Right ventricle myocardium inferior (tissue), 1 donor: ENCODE measurements at places on chromosomes 11 and 22. TPM values are rescaled to one million over a fixed set of nuclear protein-coding genes. Genes with fewer than 3 reads are reported as not detected.

The HORMAD2 gene
- not detected for total RNA-seq

The AIP gene
- total RNA-seq, result 57.4 TPM

The MUC5B gene
- not detected for total RNA-seq

The IFITM1 gene
- 125 TPM for total RNA-seq

The LRRC10B gene
- 0.60 TPM for total RNA-seq

The CNTF gene
- total RNA-seq, result 0.70 TPM

The ZNF215 gene
- total RNA-seq, result 0.60 TPM

The HTR3B gene
- total RNA-seq, result not detected

The KDM4D gene
- 0.54 TPM for total RNA-seq

The TSG101 gene
- 62.6 TPM for total RNA-seq

The CD6 gene
- 0.22 TPM for total RNA-seq

DNA sequence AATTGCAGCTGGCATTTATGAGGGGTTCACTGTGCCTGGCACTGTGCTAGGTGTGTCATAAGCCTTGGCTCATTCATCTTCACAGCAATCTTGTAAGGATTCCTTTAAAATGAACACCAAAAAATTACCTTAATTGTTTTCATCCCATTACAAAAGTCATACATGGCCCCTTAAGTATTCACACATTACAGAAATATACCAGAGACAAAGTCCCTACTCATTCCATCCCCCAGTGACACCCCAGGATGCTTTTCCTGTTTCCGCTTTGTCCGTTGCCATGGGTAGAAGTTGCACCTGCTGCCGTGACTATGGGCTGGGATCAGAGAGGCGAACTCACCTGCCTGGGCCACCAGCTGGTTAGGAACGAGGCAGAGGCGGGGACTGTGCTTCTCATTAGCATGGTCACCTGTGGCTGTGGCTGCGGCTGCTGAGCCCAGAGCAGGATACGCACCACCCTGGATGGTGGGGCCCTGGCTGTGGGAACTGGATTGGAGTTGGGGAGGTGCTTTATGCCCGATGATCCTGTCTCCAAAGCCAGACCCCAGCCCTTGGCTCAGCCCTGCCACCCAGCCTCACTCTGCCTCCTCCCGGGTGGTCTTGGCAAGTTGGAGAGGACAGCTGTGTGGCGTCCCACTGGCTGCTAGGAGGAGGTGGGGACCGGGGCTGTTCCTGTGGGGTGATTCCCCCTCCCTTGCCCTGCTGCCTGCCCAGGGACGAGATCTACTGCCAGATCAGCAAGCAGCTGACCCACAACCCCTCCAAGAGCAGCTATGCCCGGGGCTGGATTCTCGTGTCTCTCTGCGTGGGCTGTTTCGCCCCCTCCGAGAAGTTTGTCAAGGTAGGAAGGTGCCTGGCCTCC, 60.8 kb downstream of the MYO7A start:
- peak; percentile 63 for DNase-seq

DNA sequence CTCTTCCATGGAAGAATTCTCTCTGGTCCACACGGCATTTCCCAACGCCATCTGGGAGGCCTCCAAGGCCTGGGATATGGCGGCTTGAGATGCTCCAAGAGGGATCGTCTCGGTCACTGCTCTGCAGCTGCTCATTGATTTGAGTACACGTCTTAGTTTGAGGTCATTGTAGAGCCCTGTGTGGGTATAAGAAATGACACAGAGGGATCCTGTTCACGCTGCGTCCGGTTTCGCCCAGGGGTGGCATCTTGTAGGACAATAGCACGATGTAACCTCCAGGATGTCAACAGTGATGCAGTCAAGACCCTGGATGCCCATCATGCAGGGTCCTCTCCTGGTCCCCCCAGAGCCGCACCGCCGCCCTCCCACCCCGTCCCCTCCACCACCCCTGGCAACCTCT, 564.6 kb downstream of the BRD1 start:
- DNase-seq, result no peak

DNA sequence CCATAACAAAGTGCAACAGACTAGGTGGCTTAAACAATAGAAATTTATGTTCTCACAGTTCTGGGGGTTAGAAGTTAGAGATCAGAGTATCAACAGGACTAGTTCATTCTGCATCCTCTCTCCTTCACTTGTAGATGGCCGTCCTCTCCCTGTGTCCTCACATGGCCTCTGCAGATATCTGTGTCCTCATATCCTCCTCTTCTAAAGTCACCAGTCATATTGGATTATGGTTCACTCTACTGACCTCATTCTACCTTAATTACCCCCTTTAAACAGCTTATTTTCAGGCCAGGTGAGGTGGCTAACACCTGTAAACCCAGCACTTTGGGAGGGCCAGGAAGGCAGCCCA, 135.1 kb downstream of the RAB38 start:
- DNase-seq, result no peak

DNA sequence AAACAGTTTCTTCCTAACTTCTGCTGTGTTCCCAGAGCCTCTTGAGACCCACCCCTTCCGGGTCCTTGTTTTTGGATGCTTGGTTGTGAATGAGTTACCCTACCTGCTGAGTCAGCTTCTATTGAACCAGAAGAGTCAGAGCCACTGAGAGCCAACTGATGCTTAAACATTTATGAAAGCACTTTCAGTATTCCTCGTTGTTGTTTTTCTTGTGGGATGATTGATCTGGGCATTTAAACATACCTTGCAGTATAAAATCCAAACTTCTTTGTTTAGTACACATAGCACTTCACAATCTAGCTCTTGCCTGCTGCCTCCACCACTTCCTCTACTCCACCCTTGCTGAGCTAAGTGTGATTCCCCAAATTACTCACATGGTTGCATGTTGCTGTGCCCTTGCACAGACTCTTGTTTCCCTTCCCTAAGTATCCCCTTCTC, 5.5 kb downstream of the PRSS23 start:
- no peak for DNase-seq

DNA sequence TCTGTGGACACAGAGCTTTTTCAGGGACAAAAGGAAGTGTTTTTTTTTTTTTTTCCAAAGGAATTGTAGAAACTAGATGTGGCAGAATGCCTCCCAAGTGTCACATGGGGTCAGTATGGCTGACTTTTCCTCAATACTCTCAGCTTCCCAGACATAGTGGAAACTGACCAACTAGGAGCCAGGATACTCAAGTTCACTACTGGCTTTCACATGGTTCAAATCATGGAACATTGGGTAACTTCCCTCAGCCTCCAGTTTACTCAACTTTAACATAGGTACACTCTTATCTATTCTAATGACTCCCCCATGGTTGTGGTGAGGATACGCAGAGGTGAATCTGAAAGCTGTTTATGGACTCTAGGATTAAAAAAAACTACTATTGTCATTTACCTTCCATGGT, 1.4 kb downstream of the SLC5A1 start:
- no peak for DNase-seq

GRCh38 chr11:69301455-69302401, 7.8 kb downstream of the MYEOV start:
- peak; percentile 51 for DNase-seq

- DNase-seq, result no peak
Measured at GRCh38 chr11:32231909-32232493, 141.1 kb downstream of the RCN1 start.

- DNase-seq, result no peak
Measured at GRCh38 chr11:119121811-119122124, 388 bp downstream of the HINFP start.

- no peak for DNase-seq
Measured at GRCh38 chr11:131811383-131811782, 441.0 kb downstream of the NTM start.

DNA sequence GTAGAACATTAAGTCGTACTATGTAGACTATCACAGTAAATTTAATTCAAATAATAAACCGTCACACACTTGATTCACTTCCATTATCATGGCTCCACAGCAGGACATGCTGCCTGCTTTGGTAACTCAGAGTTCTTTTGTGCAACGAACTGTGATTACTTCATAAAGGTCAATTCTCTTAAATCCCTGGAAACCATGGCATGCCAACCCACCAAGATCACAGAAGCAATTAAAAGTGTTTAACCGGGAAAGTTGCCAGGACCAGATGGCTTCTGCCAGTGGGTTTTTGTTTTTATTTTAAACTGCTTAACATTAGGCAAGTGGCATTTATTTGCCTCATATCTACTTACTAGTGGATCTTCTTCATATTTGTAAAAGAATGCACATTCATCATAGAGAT, 1162.1 kb downstream of the DLG2 start:
- DNase-seq, result no peak

- no peak for DNase-seq
Measured at GRCh38 chr11:70804139-70804837, 406.0 kb downstream of the CTTN start.

- no peak for DNase-seq
Measured at GRCh38 chr11:3775736-3776406, 21.5 kb downstream of the NUP98 start.

DNA sequence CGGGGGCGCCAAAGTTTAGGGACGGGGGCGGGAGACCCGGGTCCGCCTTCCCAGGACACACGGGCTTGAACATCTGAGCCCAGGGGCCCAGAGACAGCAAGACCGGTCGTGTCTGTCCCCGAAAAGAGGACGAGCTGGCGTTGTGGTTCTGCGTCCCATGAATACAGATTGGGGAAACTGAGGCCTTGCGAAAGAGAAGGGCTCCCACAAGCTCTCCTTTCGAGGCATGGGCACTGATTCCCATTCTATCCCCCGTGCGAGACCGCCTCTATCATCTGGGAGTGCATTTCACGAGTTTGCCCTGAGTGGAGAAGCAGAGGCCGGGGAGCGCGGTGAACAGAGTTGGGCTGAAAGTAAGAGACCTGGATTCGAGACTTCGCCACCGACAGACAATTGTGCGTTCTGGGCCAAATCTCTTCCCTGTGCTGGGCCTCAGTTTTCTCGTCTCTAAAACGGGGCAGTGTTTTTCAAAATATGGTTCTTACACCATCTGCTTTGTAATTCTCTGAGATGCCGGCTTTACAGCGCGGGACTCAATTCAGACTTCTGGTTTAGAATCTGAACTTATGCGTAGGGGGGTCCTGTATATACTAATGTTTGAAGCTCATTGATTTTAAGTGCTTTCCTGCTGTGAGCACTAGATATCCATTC, 471 bp downstream of the RNF185 start:
- no peak for DNase-seq

GRCh38 chr11:120170741-120171261, 32.9 kb upstream of the TRIM29 start:
- DNase-seq, result no peak

DNA sequence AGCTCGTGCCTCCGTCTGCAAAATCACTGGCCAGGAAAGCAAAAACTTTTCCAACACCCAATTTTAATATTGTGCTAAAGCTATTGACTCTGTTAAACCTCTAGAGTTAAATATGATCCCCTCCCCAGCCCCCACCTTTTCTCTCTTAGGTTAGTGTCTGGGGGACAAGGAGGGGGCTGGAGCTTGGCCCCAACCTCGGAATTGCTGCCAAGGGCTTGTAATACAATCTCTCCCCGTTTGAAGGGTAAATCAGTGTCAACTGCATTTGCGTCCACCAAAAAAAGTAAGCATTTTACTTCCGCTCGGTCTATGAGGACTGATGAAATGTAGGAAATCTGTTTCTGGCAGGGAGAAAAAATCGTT, at the start of gene GAS2:
Gene GAS2, plus strand, starts transcription at position 287 of the 363 bp plus-strand sequence. CDS start 8,259 bp downstream, outside the sequence.
- no peak for DNase-seq

DNA sequence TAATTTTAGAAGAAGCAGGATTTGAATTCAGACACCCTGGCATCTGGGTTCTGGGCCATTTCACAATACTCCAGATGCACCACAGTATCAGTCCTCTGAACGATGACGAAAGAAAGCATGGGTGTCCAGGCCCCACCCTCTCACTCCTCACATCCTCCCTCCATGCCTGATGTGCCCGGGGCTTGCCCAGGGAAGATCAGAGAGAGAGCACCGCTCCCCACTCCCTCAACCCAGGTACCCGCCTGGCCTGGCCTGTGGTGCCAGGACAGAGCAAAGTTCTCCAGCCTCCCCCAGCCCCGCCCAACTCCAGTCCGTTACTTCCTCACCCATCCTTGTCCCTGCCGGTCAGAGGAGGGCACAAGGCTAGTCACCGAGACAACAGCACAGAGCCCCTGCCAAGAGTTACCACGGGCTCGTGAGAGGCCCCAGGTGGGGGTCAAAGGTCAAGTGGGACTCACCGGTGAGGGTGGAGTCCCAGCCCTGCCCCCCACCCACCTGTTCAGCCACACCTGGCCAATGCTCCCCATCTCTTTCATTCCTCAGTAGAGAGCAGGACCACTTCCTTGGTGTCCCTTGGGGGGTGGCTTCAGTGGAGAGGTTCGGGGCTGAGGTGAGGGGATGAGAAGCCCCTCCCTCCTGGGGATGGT, 8.1 kb downstream of the BCL9L start:
- DNase-seq, result peak; percentile 79

- DNase-seq, result no peak
Measured at GRCh38 chr22:42368379-42369249, 63.6 kb downstream of the NFAM1 start.

DNA sequence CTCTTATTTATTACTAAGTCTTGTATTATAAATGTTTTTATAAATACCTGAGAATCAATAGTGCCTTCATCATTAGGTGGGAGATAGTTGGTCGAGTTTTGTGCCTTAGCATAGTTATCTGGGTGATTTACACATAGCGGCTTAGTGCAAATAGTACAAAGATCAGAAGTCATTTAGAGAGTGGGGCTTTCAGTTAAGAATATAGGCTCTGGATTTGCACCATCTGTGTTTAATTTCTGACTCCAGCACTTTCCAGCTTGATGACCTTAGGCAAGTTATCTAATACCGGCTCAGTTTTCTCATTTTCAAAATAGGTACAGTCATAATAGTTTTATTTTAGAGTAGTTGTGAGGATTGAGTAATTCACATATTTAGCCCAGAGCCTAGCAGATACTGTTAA, 26.4 kb downstream of the PDE3B start:
- no peak for DNase-seq

GRCh38 chr11:856397-856796, 13.7 kb downstream of the TSPAN4 start:
- DNase-seq, result no peak

GRCh38 chr11:79610139-79610538, 169.3 kb upstream of the TENM4 start:
- no peak for DNase-seq

GRCh38 chr22:45529105-45529504, 26.4 kb downstream of the FBLN1 start:
- no peak for DNase-seq

- no peak for DNase-seq
Measured at GRCh38 chr11:132907651-132908413, 624.5 kb downstream of the OPCML start.

- peak; percentile 92 for DNase-seq
Measured at GRCh38 chr22:41699264-41700107, at the start of gene MEI1. Gene MEI1 (plus strand): TSS chr22:41699503. CDS start chr22:41699539, 36 bp downstream.

- no peak for DNase-seq
Measured at GRCh38 chr11:34213366-34213765, 107.9 kb downstream of the NAT10 start.
